ENCODE measurements at places on chromosomes 1 and 21.

DNA sequence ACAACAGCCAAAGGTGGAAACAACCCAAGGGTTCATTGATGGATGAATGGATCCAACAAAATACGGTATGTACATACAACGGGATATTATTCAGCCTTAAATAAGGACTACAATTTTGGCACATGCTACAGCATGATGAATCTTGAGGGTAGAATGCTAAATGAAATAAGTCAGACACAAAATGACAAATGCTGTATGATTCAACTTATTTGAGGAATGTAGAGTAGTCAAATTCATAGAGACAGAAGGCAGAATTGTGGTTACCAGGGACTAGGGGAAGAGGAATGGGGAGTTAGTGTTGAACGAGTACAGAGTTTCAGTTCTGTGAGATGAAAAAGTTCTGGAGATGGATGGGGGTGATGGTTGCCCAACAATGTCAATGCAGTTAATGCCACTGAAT lies 118.0 kb upstream of the PAXBP1 start:
- no peak for DNase-seq

DNA sequence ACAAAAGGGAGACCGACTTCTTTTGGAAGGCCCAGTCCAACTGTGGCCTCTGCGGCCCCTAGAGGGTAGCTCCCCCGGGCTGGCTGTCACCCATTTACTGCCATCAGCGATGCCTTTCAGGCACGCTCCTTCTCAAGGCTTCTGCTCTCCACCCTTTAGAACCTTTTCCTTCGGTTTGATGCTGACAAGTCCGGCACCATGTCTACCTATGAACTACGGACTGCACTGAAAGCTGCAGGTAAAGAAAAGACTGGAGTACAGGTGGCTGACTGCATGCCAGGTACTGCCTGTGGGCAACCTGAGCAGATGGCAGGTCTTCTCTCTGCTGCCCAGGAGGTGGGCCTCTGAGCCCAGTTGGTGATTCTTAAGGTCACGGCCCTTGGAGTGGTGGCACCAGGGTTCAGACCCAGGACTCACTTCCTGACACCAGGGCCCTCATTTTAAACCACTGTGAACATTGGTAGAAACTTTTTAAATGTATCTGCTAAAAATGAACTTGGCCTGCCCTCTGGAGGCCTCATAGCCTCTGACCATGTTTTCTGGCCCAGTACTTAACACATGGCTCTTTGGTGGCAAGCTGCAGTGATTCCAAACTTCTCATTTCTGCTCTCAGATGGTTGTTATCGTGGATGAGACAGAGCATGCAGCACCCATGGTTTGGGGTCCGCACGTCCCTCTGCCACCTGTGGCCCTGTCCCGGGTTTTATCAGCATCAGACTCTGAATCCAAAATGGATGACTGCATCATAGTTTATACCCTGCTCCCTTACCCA lies 45.7 kb downstream of the CAPN9 start:
- no peak for DNase-seq

DNA sequence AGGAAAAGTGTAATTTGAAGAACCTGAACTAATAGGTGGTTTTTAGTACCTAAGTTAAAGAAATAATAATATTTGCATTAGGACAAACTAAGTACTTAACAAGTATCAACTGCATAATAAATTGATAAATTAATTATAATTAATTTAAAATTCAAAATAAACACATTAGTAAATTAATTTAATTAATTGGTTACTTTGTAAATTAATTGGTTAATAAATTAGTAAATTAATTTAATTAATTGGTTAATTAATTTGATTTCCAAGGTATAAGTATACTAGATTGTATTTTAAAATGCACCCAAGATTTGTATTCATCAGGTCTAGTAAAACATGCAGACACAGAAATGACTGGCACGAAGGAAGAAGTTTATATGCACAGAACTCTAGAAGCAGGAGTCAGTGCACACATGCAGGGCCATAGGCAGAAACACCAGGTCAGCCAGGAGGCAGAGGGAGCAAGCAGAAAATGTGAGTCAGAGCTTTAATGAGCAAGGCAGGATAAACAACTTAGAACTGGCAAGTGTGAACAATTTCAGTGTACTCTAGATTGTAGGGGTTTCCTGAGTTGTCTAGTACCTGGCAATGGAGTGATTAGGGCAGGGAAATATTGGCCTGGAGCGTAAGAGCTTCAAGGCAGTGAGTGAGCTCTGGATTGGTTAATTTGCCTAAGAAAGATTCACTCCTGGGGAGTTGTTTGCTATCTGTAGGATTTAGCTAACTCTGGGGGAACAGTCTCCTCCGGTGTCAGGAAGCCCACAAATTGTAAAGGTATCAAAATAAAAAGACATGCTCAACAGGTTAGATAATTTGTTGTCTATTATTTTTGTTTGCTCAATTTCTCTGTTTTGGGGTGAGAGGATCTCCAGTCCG lies 665.7 kb downstream of the MRPL39 start:
- DNase-seq = no peak

GRCh38 chr1:113813218-113813617 lies 942 bp upstream of the RSBN1 start:
- no peak for DNase-seq

DNA sequence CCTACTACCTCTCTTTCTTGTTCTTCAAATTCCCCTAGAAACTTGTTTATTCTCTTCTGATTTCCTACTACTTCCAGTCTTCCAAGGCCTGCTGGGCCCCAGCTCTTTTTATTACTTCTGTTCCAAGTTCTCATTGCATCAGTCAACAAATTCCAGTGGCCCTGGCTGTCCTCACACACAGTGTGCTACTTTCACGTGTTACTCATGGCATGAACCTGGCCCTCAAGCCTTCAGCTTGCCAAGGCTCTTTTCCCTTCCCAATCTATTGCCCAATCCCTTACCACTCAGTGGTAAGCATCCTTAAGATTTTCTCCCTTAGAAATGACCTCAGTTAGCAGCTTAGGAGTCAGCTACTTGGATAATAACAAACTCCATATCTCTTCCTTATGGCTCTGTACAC lies 613.5 kb downstream of the LMO4 start:
- no peak for DNase-seq

DNA sequence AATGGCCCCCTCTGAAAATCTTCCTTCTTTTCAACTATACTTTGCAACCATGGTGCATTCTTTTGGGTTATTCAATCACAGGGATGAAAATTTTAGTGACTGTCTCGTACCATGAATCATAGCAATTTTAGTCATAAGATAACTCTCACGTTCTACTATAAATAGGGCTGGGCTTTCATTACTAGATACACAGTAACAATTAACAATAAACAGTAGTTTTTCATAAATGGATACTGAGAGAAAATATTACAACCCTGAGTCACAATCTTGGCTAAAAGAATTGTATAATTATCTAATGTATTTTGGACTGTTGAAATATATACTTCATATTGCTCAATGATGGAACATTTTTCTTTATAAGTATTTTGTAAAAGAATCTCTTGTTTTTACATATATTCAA lies 96.1 kb downstream of the TEX35 start:
- DNase-seq = no peak

- DNase-seq = peak; percentile 71
These were observed 311.5 kb upstream of the DEPDC1 start for GRCh38 chr1:68808351-68808750.

DNA sequence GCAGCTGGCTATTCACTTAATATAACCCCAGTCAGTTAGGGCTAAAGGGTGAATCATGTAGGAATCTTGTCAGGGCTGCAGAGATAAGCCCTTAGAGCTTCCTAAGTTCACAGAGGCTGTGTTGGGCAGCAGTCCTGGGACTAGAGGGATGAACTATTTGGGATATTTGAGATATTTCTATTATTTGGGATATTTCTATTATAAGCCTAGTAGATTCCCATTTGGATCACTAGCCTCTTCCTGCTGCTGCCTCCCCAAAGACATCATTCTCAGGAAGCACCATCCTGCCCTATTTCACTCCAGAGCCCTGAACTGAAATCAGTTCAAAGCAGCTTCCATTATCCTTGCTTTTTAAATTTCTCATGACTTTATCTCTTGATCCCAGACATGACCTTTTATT lies 501.3 kb downstream of the NUF2 start:
- no peak for DNase-seq

DNA sequence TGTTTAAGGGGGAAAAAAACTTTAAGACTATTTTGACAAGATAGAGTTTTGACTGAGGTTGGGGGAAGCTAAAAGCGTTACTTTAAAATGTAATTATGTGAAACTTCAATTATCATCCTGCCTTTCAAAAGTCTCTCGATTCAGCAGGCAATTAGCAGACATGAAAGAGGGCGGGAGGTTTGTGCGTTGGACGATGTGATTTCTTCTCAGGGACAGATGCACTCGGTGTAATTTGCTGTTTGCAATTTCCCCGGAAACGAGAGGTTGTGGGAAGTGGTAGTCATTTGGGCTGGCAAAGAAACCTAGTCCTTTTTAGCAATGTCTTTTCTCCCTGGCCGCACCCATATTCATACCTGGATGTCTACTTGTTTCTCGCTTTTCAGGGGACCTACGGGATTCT lies 27.1 kb downstream of the KAZN start:
- no peak for DNase-seq

DNA sequence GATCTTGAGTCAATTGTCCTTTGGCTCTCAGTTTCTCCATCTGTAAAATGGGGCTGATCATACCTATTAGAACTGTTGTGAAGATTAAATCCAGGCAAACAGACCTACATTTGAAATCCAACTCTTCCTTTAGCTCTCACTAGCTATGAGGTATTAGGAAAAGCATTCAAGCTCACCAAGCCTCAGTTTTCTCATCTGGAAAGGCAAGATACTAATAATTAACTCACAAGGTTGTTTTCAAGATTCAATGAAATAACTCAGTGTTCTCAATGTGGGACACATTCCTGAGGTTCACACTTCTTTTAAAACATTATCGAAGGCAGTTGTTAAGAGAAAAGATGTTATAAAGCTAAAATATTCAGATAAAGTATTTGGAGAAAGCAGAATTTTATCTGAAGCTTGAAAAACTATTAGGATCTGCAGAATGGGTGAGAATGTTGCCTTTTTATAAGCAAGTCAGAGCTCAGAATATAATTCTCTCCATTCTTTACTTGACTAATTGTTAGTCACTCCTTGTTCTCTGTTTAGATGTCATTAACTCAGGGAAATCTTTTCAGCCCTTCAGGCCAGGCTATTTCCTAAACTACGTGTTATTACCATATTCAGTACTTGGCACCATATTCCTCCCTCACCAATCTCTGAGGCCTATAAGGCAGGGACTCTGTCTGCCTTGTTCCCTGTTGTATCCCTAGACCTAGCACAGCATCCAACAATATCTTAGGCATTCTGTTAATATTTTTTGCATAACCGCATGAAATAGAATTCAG lies 72.0 kb upstream of the VAV3 start:
- DNase-seq = no peak

DNA sequence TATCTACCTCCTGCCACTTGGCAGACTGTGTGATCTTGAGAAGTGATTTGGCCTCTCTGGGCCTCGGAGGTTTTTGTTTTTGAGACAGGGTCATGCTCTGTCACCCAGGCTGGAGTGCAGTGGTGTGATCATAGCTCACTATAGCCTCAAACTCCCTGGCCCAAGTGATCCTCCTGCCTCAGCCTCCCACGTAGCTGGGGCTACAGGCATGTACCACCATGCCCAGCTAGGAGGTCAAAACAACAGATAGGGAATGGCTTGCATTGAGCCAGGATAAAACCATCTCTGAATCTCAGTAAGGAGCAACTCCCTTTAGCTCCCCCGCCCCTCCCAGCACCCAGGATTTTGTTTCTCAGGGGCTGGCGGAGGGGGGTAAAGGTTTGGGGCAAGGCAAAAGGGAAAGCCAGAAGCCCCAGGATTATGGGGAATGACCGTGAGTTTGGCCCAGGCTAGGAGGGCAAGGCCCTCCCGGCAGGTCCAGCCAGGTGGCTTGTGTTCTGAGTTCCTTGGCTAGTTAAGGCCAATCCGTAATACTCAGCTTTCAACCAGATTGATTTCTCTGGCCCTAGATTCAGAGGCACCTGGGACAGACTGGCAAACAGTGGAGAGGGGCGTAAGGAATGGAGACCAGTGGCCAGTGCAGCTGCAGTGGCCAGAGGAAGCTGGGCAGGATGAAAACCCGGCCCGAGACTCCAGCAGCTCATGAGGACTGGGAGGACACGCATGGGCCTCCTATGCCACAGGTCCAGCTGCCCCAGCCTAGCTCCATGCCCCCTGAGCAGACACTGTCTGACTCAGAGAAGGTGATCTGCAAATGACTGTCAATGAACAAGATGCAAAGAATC lies 130.1 kb downstream of the DMRTB1 start:
- no peak for DNase-seq

- no peak for DNase-seq
These were observed 75.8 kb downstream of the ATP1A1 start for GRCh38 chr1:116448785-116449385.

DNA sequence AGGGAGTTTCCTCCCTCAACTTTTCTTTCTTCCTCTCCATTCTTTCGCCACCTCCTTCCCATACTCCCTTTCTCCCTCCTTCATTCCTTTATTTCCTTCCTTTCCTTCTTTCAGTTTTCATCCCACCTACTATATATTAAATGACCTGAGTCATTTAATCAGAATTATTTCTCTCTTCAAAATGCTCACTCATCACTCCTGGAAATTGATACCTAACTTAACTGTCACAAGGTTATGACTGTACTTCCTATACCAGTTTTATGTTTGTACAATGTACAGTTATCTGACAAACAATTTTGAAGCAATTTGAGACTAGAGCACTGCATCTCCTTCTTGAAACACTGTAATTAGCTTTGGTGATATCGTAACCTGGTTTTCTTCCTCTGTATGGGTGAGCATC lies 41.4 kb downstream of the NEXN start:
- DNase-seq = no peak

- DNase-seq = no peak
These were observed 13.2 kb downstream of the KLHDC8A start for GRCh38 chr1:205343431-205344065.

DNA sequence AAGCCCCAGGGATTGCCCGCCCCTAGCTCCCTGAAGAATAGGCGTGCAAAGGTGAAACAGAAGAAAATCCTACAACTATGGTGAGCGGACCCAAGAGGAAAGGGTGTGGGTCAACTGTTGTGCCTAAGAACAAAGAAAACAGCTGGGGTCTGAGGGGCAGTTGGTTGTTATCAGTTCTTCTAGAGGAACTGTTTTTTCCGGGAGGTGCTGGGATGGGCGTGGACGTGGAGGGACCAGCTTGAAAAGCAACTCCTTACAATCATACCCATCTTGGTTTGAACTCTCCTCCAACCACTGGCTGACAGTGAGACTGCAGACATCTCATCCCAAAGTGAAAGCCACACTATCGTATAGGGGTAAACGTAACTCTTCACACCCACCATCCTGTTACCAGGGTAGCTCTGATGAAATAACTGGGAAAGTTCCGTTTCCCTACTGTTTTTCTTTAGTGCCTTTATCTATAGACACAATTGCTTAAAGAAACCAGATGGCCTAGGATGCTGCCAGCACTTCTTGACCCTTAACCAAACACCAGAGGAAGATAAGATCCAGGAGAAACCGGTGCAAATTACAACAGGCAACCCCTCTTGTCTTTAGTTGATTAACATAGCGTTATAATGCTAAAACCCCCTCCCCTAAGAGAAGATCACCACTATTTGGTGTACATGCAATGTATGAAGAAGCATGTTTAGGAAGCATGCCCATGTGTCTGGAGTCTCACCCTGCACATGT lies 25.6 kb upstream of the FAM89A start:
- peak; percentile 77 for DNase-seq

GRCh38 chr1:226678251-226678650 lies 60.8 kb downstream of the ITPKB start:
- no peak for DNase-seq
